ENCODE measurements at places on chromosomes 1 and 21.

GRCh38 chr1:101136271-101136670 lies 100.5 kb upstream of the S1PR1 start:
- DNase-seq: no peak

- no peak for DNase-seq
Measured at GRCh38 chr1:117137281-117137855, 15.8 kb upstream of the TRIM45 start.

GRCh38 chr21:44259082-44259705 lies 2.5 kb downstream of the DNMT3L start:
- no peak for DNase-seq

DNA sequence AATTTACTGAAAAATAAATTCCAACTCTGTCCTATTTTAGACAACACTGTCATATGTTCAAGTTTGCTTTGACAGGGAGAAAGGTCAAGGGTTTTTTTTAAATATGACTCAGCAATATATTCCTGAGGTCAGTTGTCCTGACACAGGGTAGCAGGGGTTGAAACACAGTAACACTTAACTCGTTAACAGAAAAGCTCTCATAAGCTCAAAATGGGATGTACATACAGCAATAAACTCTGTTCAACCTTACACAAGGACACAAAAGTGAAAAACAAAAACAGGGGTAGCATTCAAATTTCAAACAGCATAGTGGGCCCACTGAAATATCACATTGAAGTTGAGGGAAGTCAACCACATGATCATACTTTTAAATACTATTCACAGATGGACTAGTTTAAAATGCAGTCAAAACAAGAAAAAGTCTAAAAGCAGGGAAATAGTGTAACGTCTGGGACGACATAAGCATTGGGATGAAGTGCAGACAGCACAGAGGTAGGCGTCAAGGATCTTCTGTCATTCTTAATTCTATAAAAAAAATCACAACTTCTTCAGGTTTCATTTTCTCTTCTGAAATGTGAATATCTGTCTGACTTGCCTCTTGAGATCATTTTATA lies 89.9 kb downstream of the SLC44A5 start:
- DNase-seq: no peak

GRCh38 chr1:177355575-177355974 lies 184.8 kb downstream of the BRINP2 start:
- no peak for DNase-seq

- no peak for DNase-seq
Measured at GRCh38 chr1:47680815-47681475, 243.1 kb downstream of the FOXD2 start.

DNA sequence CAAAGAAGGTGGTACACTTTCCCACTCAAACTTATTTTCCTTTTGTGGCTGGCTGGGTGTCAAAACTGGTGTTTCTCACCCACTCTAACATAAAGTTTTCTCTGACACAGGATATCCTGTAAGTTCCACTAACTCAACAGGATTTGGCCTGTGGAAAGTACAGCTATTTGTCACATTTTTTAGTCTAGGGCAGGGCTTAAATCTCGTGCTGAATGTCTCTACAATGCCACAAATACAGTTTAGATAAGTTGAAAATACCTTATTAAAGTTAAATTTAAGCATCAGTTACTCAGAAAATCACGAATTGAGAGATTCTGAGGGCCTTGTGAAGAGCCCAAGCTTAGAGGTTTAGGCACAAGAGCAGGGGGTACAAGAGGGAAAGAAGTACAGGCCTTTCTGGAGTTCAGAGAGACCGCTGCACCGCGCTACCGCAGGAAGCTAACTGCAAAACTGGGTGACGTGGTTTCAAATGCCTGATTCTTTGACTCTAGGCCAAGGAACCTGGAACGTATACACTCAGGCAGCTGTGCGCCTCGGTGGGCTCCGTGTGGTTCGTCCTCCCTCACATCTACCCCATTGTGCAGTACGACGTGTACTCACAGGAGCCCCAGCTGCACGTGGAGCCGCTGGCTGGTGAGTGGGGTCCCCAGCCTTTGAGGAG lies 23.4 kb upstream of the PWP2 start:
- DNase-seq: no peak

GRCh38 chr1:26998429-26999300 lies 5.2 kb downstream of the TRNP1 start:
- no peak for DNase-seq

Data from stimulated activated CD4-positive, alpha-beta T cell treated with anti-CD3 and anti-CD28 coated beads, Interleukin-15, amount 100 ng/mL, for 1 hour (primary cell).